ENCODE measurements at places on chromosomes 3 and 15. TPM values are rescaled to one million over a fixed set of nuclear protein-coding genes. Genes with fewer than 3 reads are reported as not detected.

Gene NANOGP8
- total RNA-seq, result not detected

Gene TICRR
- 2.3 TPM for total RNA-seq

Gene TLR9
- total RNA-seq, result not detected

Gene HERC2
- 94.1 TPM for total RNA-seq

DNA sequence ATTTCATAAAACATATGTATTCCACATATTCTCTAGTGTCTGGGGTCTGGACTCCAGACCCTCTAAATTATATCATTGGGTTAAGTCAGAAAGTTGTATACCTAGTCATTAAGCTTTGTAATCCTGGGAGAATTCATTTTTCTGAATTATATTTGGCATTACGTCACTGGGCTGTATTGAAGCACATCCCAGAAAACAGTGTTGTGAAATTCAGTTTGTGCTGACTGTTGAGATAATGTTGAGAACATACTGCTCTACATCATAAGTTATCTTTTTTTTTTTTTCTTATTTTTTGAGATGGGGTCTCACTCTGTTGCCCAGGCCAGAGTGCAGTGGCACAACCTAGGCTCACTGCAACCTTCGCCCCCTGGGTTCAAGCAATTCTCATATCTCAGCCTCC lies 153.1 kb upstream of the STT3B start:
- no peak for DNase-seq

DNA sequence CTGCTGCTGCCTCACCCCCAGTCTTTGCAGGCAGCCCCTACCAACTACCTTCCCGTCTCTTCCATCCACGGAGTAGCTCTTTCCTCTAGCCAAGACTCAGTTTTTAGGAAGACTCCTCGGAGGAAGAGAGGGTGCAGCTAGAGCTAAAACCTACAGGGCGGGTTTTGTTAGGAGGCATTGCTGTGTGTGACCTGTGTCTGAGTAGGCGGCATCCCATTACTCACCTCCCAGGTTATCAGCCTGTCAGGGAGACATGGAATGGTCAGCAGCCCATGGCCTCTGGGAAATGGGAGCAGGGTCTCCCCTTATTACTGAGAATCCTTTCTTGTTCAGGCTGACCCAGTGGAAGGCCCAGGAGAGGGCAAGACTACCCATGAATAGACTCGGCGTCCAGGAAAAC lies 43.8 kb upstream of the FGD5 start:
- DNase-seq, result peak; percentile 60

GRCh38 chr15:57284535-57284934 lies 91.8 kb upstream of the CGNL1 start:
- DNase-seq, result no peak

GRCh38 chr15:31273258-31273941 lies 53.2 kb upstream of the KLF13 start:
- peak; percentile 77 for DNase-seq

- no peak for DNase-seq
These were observed 94.5 kb downstream of the ADAMTS9 start for GRCh38 chr3:64593350-64593749.

DNA sequence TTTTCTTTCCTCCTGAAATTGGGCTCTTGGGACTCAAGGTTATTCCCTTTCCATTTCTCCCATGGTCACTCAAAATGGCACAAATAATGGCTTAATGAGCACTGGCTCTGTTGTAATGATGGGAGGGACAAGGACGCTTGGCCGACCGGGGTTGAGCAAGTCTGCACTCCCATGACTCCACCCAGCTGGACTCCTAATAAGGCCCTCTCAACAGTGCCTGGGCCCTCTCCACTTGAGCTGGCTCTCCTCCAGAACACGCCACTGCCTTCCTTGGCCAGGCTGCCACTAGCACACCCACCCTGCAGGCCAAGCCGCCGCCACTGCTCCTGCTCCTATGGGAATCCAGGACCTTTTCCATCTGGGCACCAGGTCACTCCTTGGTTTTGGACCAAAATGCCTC lies 42.3 kb downstream of the ADCY5 start:
- no peak for DNase-seq

GRCh38 chr3:146077181-146077580 lies 83.8 kb downstream of the PLOD2 start:
- no peak for DNase-seq

GRCh38 chr15:40722934-40723333 lies 28.0 kb downstream of the RAD51 start:
- DNase-seq, result no peak

DNA sequence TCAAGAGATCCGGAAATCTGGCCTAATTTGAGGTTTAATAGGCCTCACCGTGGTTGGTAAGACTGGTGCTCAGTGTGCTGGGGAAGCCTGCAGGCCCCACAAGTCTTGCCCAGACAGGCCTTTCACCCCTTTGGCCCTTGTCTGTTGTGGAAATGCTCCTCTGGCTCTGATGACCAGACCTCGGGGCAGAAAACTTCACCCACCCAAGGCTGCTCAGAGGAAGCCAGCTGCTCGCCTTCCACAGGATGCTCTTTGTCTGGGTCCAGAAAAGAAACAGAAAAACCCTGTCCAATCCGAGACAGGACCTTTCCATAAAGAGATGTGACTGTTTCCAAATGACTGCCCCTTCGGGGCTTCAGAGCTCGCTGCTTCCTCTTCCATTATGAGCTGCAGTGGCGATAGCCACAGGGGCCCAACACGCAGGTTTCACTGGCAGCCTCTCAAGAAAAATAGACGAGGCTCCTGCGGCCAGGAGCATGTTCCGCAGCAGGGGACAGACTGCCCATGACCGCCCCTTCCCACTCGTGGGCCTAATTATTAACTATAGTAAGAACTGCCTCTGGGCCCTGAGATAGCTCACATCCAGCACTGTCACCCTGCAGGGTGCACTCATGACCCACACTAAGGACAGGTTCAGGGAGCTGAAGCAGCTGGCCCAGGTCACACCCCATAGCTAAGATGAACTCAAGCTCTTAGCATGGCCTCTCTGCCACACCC lies 6.8 kb upstream of the SNX22 start:
- no peak for DNase-seq

GRCh38 chr3:48408823-48409281 lies 21.0 kb downstream of the PLXNB1 start:
- peak; percentile 59 for DNase-seq

GRCh38 chr3:79937567-79937966 lies 169.8 kb upstream of the ROBO1 start:
- no peak for DNase-seq

DNA sequence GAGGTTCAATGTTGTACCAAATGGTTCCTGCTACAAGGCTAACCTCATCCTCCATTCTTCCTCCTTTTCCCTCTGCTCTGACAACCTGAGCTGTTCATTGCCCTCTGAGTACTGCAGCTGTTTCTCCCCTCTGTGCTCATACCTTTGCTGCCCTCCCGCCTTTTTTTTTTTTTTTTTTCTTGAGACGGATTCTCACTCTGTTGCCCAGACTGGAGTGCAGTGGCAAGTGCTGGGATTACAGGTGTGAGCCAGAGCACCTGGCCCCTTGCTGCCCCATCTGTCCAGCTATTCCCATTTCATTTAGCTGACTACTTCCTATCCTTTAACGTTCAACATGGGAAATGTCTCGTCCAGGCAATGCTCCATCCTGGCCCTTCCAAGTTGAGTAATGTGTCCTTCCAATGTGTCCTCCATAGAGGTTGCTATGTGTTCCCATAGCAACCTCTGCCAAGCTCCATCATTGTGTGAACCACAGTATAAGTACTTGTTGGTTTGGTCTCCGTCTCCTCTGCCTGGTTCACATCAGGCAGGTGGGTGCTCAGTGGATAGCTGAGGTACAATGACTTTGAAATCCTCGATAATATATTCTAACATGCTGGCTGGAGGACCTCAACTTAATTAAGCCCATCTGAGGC lies 179.9 kb upstream of the ANKRD28 start:
- DNase-seq, result no peak

DNA sequence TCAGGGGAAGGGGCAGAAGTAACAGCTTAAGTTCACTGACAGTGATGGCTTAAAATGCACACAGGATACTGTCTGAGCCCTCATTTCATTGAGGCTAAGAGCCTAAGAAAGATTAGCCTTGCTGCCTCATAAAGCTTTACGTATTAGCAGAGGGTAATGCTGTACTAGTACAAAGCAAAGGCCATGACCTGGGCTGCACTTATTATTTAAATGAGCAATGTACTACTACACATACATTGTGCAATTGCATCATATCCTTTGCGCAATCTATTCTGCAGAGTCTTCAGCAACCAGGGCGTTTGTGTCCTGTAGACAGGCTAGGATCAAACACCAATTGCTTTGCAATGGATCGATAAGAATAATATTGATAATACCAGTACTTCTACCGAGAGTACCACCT lies 221.8 kb downstream of the TPRG1 start:
- no peak for DNase-seq

GRCh38 chr3:158355623-158356588 lies 215.1 kb upstream of the MLF1 start:
- no peak for DNase-seq

DNA sequence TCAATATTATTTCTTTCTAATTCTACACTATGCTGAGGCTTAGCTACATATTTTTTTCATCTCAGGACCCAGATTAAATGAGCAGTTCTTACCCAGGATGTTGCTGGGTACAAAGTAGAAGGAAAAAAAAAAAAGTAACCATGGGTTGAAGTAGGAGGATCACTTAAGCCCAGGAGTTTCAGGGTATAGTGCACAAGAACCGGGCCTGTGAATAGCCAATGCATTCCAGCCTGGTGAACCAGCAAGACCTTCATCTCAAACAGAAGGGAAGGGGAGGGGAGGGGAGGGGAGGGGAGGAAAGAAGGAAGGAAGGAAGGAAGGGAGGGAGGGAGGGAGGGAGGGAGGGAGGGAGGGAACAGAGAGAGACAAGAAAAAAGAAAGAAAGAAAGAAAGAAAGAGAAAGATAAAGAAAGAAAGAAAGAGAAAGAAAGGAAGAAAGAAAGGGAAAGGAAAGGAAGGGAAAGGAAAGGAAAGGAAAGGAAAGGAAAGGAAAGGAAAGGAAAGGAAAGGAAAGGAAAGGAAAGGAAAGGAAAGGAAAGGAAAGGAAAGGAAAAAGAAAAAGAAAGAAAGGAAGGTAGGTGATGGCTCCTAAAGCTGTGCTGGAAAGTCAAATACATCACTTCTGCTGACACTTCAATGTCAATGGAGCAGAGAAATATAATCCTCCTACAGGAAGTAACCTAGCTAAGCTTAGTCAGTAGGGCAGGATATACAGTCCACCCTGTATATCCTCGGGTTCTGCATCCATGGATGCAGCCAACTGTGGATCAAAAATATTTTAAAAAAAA lies 206.8 kb upstream of the TGFBR2 start:
- no peak for DNase-seq

- DNase-seq, result no peak
These were observed 86.5 kb downstream of the TNIK start for GRCh38 chr3:171373711-171374110.

DNA sequence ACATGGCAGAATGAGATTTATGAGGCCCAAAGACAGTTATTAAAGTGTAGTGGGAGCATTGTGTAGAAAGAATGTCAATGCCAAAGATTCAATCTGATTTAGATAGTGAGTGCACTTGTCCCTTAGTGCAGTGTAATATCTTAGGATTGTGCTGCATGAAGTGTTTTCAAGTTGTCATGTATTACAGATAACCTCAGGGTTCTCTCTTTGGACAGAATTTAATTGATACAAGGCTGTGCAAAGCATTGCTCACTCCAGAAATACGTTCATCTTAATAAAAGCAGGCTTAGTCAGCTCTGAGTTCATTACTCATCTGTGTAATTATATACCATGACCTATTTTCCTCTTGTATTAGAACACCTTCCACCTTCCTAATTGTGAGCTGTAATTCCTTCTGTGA lies 16.0 kb upstream of the GPR171 start:
- no peak for DNase-seq

DNA sequence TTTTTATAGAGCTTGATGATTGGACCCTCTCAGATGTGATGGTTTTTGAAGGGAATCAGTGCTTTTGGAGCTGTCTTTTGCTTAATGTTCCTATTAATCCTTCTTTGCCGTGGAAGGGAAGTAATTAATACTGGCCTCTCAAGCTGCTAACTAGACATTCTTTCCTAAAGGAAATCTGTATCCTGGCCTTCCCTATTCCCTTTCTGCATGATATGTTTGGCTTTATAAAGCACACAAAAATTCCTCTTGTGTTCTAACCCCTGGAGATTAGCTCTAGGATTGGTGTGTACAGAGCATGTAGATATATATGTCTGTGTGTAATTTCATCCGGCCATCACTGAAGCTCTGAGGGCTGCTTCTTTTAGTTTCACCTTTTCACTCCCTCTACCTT lies 6.9 kb downstream of the ATXN7 start:
- DNase-seq, result no peak

DNA sequence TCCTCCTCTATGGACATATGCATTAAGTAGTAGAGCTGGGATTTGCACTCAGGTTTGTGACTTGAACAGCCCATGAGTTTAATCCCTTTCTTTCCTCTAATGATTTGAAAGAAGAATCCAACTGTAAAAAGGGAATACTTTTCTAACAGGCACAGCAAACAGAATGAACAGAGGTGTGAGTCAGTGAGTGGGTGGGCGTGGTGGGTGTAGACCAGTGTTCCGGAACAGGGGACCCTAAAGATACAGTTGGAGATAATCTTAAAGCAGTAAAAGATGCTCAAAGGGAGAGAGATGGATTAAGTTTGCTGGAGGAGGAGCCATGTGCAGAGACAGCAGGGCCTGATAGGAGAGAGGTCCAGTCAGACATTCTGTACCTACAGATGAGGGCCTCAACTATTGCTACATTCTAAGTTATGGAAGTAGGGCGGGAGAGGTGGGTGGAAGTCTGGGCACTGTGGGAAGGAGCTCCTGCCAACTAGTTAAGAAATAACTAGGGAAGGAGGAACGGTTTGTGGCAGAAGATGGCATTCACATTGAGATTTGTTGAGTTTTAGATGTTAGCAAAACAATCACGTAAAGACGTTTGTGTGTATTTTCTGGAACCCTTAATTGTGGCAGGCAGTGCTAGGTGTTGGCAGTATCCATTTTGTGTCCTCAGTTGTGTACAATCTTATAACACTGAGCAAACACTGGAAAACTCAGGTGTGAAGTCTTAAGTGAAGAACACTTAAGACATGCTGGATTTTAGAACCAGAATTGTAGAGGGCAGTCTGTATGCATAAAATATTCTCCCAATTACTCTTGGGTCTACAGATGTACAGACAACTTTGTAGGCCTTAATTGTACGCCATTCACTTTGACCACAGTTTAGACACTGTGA lies 511.0 kb downstream of the GRM7 start:
- no peak for DNase-seq

DNA sequence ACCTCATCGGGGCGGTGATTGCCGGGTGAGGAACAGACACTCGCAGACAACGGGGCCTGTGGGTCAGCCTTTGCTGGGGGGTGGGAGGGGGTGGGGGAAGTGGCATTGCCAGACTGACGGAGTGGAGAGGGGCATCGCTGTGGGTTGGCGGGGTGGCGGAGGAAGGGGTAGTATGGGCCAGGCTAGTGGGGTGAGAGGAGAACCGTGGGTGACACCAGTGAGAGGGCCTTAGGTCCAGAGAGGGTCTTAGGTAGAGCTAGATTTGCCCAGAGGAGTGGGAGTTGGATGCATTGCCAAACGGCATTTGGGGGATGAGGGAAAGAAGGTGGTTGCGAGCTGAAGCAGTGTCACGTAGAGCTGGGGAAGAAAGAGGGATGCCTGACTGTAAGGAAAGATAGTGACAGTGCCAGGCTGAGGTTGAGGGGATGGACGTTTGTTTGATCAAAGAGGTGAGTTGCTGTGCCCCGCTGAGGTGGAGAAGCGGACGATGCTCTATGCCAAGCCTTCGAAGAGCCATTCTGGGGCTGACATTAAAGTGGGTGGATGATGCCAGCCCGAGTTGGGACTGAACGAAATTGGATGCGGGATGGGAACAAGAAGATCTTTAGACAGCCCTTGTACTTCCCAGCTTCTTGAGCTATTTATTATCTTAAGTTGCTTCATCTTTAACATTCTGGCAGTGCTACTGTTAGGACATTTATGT lies 572 bp downstream of the DNAJB11 start:
- no peak for DNase-seq

- no peak for DNase-seq
These were observed 100.9 kb downstream of the MYO5A start for GRCh38 chr15:52427804-52428203.

Measured in osteocyte (in vitro differentiated cells).